Hematopoietic multipotent progenitor cell treated with erythropoietin and hydrocortisone succinate and interleukin-3 and kit ligand, for 17 days (in vitro differentiated cells): ENCODE measurements at places on chromosomes 1 and 21.

DNA sequence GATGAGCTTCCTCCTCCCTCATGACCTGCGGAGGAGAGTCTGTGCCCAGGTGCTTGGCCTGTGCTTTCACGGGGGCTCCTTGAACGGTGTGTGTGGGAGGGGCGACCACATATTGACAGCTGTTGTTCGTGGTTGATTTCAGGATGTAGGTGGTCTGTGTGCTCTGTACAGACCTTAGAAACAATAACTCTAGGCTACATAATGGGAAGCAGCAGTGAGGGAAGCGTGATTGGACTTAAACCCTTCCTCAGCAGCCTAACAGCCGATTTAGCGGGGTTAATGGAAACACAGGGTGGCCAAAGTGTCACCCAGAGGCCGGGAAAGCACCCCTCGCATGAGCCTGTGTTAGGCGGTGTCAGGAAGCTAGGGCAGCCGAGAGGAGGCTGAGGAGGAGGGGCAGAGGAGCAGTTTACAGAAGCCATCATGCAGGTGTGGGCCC lies 56.0 kb downstream of the TBCE start:
- no peak for DNase-seq

- DNase-seq, result no peak
These were observed 16.9 kb downstream of the PTPRU start for GRCh38 chr1:29253180-29253579.

GRCh38 chr1:198492872-198493271 lies 47.6 kb downstream of the ATP6V1G3 start:
- no peak for DNase-seq

DNA sequence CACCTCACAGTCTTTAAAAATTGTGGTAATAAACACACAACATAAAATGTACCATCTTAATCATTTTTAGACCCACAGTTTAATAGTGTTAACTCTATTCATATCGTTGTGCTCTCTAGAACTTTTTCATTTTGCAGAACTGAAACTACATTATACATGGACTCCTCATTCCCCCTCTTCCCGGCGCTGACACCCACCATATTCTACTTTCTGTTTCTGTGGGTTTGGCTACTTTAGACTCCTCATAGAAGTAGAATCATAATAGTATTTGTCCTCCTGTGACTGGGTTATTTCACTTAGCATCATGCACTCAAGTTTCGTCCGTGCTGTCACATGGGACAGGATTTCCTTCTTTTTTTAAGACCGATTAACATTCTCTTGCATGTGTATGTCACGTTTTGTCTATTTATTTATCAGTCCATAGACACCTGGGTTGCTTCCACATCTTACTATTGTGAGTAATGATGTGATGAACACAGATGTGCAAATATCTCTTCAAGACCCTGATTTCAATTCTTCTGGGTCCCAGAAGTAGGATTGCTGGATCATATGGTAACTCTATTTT lies 62.9 kb upstream of the TMPRSS2 start:
- DNase-seq, result no peak

DNA sequence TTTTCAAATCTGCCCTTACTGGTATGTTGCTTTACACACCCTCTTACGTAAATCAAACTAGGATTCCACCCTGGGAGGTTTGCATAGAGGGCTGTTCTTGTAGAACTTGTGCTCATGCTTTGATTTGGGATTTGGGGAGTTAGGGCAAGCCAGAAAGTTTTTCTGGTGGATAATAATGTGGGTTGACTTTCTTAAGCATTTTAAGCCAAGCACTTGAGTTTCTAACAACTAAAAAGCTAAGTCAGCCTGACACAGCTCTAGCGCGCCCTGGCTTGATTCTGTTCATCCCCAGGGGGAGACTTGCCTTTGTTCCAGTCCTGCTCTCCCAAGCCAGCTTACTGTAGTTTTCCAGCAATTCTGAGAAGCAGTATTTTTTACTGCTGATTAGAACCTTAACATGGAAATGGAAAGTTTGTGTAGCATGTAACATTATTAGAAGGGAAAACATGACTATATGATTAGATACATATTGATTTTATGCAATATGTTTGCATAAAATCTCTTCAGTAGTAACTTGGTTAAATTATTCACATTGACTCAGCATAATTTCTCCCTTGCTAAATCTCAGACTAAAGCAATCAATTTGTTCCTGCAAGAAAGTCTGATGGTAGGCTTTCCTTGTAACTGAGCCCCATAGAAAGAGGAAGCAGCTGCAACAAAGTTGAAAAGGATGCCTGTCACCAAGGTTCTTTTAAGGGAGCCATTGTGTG lies 11.0 kb upstream of the PGD start:
- no peak for DNase-seq

DNA sequence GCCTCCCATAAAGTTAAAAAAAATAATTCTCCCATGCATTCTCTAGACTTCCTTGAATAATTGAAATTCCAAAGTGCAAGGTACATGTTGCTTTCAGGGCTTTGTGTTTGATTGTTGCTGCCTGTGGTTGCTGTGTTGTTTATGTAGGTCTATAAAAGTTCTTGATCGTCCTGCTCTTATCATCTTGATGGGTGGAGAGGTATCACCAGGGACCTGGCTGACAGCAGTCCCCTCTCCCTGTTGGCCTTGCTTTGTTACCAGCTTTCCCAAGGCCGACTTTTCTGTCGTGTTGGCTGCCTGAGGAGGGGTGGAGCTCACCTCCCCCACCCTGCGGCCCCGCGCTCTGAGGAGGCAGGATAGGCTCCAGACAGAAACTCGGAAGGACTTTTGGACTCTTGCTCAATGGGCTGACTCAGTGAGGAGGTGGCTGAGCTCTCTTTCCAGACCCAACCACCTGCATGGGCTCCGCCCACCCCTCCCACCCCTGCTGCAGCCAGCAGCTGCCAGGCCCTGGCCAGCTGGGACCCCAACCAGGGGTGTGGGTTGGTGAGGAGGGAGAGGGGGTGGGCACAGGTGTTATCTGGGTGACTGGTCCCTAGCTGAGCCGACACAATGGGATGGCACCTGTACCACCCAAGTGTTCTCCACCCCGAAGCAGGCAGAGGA lies 2.0 kb downstream of the INAVA start:
- DNase-seq, result no peak

- no peak for DNase-seq
These were observed 85.3 kb downstream of the SLC66A1 start for GRCh38 chr1:19397217-19397945.

DNA sequence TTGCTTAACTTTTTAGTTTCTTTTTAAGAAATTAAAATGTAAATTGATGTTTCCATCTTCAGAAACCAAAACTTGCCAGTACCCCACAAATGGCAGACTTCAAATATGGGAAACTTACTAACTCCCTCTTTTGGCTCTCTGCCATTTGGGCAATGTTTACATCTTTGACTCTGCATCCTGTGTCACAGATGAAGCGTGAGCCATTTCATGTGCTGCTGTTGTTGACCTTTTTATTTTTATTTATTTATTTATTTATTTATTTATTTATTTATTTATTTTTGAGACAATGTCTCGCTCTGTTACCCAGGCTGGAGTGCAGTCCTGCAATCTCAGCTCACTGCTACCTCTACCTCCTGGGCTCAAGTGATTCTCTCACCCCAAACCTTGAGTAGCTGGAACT lies 16.0 kb upstream of the COG2 start:
- DNase-seq, result no peak

DNA sequence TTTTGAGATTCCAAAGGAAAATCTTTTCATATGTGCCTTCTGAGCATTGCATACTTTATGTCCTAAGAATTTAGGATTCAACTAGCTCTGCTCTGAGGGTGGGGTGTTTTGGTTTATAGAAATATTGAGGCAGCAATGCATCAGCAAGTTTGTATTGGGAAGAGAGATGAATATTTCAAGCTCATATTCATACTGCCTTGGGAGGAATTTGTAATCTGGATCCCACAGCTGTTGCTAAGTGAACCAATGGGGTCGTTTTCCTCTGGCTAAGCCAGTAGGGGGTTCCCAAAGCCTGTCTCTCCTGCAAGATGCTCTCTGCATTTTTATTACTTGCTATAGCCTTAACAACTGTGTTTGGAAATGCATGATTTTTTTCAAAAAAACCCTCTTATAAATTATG lies 130.6 kb downstream of the SNX7 start:
- DNase-seq, result no peak

GRCh38 chr1:119144813-119145212 lies 4.4 kb upstream of the WARS2 start:
- DNase-seq, result no peak

DNA sequence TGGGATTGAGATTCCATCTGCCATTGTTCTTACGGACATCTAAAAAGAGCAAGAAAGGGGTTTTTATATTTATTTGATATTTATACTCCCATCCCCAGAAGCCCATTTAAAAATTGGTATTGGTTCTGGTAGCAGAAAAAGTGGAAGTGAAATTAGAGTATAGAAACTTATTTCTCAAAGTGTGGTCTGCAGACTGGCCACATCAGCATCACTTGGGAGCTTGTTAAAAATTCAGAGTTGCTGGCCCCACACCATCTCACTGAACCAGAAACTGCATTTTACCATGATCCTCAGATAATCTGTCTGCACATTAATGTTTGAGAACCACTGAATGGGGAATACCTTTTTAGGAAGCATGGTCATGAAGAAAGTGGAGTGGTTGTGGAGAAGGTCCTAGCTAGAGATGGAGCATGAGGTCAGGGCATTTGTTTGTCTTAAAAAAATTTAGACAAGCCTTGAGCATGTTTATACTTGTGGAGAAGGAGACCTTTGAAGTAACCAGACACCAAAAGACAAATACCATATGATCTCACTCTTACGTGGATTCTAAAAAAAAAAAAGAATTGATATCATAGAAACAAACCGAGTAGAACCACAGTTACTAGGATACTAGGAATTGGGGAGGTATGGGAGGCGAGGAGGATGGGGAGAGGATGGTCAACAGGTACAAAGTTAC lies 116.3 kb downstream of the ST6GALNAC3 start:
- no peak for DNase-seq

- DNase-seq, result no peak
These were observed 165.8 kb downstream of the PAPPA2 start for GRCh38 chr1:176628775-176629174.

GRCh38 chr1:212860713-212861581 lies 2.9 kb downstream of the FLVCR1 start:
- DNase-seq, result peak; percentile 26

DNA sequence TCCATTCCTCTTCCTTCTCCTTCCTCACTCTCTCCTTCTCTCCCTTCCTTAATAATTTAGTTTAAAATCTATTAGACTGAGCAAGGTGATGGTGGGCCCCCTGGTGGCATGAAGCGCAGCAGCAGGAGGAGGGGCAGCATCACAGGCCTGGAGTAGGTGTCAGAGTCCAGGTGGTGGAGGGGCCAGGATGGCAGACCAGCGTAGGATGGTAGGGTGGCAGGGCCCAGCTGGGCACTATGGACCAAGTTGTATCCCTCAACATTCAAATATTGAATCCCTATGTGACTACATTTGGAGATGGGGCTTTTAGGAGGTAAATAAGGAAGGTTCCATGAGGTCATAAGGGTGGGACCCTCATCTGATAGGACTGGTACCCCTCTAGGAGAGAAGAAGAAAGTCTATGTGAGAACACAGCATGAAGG lies 61.0 kb downstream of the WDR4 start:
- DNase-seq, result peak; percentile 8

- no peak for DNase-seq
These were observed 472.2 kb upstream of the RUNX1 start for GRCh38 chr21:35521293-35521692.

- DNase-seq, result no peak
These were observed 173.0 kb upstream of the FMN2 start for GRCh38 chr1:239918634-239919033.

GRCh38 chr1:14705824-14706223 lies 107.3 kb downstream of the KAZN start:
- no peak for DNase-seq

- no peak for DNase-seq
These were observed 74.2 kb downstream of the DTL start for GRCh38 chr1:212109728-212110127.

- no peak for DNase-seq
These were observed 175.9 kb upstream of the NR5A2 start for GRCh38 chr1:199851439-199852140.

GRCh38 chr1:43098200-43098599 lies 73.9 kb downstream of the EBNA1BP2 start:
- DNase-seq, result no peak

GRCh38 chr1:240503036-240503435 lies 108.9 kb downstream of the GREM2 start:
- no peak for DNase-seq

DNA sequence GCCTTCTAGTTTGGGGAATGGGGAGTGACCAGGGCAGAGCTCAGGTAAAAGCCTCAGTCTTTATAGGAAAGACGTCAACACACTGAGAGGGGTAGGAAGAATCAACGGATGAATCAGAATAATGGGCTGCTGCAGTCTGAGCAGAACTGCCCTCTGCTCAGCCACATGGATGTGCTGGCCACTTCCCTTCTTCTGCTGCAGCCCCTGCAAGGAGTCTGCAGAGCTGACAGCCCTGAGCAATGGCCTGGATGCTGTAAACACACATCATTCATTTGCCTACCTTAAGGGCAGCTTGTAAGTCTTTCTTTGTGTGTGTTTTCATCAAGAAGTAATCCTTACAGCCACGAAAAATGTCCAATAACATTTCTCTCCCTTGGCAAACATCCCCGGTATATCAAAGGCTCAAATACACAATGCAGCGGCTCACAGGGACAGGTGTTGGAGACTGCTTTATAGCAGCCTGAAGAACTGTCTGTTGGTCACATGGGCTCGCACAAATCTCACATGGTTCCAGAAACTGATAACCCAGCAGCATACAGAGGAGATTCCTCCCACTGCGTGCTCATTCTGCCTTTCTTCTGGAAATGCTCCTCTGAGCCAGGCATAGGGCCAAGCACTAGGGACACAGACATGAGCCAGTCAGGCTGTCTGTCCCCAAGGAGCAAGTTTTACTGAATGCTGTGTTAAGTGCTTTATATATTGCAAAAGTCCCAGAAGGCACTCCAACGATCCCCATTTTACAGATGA lies 110.1 kb downstream of the HMGB4 start:
- DNase-seq, result no peak

- no peak for DNase-seq
These were observed 60.2 kb downstream of the MDM4 start for GRCh38 chr1:204576422-204576821.

DNA sequence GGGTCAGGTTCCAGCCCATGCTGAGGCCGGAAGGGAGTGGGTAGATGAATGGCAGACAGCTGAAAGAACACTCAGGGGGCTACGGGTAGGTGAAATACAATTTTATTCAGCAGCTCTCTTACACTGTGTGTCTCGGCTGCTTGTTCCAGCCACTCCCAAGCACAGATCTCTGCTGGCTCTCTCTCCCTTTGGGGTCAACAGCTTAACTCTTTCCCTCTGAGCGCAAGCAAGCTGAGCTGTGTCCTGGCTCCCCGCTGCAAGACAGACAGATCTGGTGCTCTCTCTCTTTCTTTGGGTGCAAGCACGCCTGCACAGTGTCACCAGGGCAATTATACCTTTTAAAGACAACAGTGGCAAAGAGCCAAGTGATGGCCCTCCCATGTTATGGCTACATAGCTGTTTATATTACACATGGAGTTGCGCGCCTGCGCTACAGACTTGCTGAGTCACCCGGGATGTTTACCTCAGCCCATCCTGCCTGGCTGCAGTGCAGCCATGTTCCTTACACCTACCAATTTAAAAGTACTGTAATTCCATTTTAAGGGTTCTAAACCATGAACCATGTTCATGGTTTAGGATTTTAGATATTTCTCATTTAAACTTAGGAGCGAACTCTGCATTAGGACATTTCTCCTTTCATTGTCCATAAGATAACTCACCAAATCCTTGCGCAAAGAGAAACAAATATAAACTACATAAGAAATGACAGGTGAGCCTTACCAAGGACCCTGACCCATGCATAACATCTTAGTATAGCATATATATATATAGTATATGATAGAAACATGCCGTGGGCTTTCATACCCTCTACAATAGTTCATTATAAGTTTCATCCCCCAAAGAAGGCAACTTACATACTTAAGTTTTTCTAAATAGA lies 396.5 kb downstream of the SMYD3 start:
- no peak for DNase-seq
